Effector memory CD8-positive, alpha-beta T cell (primary cell): ENCODE measurements at places on chromosomes 11 and 22.

- DNase-seq, result no peak
Measured at GRCh38 chr22:17167486-17167885, 8.4 kb upstream of the HDHD5 start.

GRCh38 chr22:46072981-46073682 lies 77.2 kb upstream of the PPARA start:
- no peak for DNase-seq

DNA sequence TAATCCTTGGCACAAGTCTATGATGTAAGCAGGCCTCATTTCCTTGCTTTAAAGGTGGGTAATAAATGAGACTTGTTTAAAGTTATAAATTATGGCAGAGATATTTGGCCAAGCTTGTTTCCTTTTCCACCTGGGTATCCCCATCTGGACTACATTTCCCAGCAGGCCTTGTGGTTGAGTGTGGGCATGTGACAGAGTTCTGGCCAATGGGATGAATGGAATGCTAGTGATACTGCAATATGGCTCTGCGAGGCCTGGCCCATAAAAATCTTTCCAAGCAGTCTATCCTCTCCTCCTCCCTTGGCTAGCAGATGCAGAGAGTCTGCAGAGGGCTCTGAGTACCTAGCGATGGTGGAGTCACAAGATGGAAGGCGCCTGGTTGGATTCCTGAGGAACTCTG lies 102.5 kb downstream of the TIMP3 start:
- DNase-seq, result no peak

DNA sequence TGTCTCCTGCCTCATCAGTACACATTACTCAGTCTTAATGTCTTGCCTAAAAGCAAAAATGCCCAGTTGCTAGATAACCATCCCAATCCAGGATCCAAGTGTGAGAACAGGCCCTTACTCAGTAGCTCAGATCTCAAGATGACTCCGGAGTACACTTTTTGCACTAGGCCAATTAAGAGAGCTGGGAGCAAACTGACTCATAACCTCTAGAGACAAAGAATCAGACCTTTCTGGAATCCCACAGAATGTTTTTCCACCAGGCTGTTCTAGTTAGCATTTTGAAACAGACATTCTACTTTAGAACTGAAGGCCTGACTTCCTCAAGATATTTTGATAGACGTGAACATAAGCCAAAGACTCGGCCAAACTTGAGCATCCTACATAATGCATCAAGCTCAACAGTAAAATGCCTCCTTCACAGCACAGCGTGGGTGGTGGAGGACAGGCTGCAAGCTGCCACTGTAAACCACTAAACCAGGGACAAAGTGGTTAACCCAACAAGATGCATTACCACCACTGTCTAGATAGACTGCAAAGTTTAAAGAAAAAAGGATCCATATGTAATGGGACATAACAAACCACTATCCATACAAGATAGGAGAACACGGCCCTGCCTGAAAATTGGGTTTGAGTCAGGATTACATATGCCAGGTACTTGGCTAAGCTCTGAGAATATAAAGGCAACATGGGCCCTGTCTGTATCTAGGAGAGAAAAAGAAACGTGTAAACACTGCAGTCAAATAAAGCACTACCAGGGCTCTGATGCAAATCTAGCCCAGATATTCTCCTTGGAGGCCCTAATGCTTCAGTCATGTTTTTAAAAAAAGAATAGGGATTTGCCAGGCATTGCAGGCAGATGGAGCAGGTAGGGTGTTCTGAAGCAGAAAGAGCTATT lies 48.3 kb downstream of the MYH9 start:
- no peak for DNase-seq

- no peak for DNase-seq
Measured at GRCh38 chr11:103898065-103898464, 138.4 kb upstream of the DDI1 start.

- DNase-seq, result no peak
Measured at GRCh38 chr11:70834277-70834940, 418.0 kb downstream of the SHANK2 start.
